Activated T-cell treated with anti-CD3 and anti-CD28 coated beads, Interleukin-2, amount 50 U/mL, for 72 hours (primary cell): ENCODE measurements at places on chromosomes 7 and 10.

GRCh38 chr10:112999102-112999501 lies 49.1 kb downstream of the TCF7L2 start:
- DNase-seq: no peak

DNA sequence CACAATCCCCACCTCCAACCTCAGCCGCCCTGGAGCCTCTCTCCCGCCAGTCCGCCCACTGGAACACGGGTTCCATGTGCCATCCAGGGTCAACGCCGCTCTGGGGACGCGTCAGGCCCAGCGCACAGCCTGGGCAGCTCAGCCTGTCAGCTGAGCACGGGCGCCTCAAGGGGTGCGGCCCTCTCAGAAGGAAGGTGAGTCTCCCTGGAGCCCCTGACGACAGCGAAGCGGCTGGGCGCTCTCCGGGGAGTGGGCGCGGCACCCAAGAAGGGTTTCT lies 1.2 kb upstream of the SLC18A3 start:
- no peak for DNase-seq

DNA sequence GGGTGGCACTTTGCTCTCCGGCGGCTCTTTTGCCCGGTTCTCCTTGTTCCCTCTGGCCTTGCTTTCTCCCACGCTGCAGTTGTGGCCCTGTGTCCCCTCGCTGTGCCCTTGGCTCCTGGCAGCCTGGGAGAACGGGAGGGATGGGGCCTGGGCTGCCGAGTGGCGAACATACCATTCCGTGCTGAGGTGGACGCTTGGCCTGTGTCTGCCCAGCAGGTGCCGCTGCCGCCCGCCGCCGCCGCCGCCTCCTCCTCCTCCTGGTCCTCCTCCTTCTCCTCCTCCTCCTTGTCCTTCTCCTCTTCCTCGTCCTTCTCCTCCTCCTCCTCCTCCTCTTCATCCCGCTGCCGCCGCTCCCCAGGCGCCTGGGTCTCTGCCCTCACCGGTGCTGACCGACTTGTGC lies 36.0 kb downstream of the AGAP3 start:
- no peak for DNase-seq

DNA sequence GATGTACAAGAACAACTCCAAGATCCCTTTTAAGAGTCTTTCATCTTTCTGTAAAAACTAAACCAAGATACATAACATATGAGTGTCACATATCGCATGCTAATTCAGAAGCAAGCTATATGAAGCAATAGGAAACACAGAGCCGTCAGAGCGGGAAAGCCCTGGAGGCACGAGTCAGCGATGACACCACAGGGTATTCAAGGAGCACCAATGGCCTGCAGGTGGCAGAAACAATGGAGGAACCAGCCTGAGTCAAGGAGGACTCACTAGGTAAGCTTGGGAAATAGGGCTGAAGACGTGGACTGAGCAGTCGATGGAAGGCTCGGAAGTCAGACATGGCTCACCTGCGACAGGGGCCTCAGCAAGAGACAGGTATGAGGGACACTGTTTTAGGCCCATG lies 214.4 kb downstream of the FAM107B start:
- DNase-seq: peak; percentile 77

DNA sequence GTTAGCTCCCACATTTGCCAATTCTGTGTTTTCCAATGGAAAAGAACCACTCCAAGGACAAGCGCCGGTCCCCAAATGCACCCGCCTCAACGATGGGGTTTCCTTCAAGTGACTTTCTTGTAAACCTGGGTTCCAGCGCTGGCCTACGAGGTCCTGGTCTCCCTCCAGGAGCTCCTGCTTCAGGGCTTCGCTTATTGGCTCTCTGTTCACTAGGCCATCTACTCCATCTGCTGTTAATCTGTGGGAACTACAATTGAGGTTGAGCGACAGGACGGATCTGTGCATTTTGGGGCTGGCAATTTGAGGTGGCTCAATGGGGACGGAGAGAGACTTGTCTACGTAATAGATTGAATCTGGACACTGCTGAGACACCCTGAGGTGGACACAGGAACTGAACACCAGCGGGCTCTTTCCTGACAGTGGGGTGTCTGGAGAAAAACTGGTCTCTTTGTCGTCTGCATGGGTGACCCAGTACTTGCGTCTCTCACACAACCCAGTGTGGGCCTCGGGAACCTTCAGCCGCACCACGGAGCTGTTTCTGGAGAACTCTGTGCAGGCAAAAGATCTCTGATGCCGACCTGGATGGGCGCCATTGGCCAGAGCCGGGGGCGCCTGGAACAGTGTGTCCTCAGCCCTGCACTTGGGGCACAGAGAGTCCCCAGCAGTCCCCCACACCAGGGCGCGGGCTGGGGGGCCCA lies 115.9 kb upstream of the ADAM12 start:
- no peak for DNase-seq

- no peak for DNase-seq
Observed at GRCh38 chr7:108525327-108525984, 479 bp downstream of the PNPLA8 start.

DNA sequence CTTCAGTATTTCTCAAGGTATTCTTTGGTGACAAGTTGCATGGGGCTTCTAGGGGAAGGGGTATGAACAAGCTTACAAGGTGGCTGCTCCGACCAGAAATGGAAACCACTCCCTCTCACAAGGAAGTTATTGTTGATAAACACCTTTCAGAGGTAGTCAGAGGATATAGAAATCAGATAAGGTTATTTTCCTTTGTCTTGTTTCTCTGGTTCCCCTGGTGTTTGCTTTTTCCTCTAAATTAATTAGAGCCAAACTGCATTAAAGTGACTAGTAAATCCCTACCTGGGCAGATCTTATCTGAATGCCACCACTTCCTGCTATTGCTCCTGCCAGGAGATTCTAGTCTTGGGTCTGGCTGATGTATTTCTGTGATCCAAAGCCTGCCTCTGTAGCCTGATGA lies 725.4 kb downstream of the INHBA start:
- no peak for DNase-seq

DNA sequence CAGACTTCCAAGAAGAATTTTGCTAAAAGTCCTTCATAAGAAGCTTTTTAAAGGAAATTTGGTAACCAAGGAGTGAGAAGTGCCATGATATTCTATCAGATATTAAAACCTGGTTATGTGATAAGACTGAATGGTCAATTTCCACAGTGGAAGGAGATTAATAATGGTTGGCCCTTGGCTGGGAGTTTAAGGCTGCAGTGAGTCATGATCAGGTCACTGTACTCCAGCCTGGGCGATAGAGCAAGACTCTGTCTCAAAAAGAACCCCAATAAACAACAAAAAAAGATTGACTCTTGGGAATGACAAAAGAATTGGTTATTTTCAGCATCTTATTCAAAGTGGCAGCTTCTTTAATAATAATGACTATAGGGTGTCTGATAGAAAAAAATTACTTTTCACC lies 37.2 kb downstream of the EXOC4 start:
- no peak for DNase-seq

- no peak for DNase-seq
Observed at GRCh38 chr7:74019149-74019548, 8.8 kb upstream of the ELN start.

DNA sequence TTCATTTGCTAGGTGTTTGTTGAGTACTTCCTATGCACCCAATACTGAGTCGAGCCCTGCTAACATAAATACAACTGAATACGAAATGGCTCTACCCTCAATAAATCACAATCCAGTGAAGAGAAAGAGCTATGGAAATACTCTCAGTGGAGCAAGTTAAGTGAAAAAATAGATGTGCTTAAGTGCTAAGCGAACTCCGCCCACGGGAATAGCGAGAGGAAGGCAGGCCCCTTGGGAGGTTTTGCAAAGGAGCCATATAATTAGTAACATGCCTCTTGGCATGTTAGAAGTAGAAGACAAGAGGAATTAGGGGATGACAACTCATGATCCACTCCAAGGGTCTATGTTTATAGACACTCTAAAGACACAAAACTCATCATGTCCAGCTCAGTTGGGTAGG lies 42.8 kb upstream of the TSPAN33 start:
- no peak for DNase-seq

DNA sequence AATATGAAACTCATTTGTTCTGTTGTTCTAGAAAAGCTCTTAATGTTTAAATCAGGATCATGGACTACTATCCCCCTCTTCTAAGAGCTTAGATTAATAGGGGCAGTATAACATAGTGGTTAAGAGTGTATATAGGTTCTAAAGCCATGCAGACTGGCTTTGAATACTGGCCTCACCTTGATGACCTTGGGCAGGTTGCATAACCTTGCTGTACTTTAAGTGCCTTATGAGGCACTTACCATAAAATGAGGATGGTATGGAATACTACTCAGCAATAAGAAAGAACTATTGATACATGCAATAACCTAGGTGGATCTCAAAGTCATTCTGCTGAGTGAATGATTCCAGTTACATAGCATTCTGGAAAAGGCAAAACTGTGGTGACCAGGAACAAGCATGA lies 53.6 kb downstream of the GBF1 start:
- DNase-seq: no peak

DNA sequence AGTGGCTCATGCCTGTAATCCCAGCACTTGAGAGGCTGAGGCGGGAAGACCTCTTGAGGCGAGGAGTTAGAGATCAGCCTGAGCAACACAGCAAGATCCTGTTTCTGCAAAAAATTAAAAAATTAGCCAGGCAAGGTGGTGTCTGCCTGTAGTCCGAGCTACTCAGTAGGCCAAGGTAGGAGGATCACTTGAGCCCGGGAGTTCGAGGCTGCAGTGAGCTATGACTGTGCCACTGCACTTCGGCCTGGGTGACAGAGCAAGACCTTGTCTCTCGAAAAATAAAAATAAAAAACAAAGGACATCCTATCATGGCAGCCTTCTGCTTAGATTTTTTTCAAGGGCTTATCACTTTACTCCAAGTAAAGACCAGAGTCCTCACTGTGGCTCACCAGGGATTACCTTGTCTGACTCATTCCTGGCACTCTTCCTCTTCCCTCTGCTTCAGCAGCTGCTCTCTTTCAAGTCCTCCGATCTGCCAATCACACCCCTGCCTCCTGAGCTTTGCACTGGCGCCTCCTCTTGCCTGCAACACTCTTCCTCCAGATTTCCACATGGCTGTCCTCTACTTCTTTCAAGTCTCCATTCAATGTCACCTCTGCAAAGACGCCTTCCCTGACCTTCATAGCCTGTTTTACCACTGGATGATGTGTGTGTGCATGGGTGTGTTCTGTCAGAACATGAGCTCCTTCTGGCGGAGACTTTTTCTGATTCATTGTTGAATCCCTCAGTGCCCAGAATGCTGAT lies 7.7 kb downstream of the PRTFDC1 start:
- no peak for DNase-seq

DNA sequence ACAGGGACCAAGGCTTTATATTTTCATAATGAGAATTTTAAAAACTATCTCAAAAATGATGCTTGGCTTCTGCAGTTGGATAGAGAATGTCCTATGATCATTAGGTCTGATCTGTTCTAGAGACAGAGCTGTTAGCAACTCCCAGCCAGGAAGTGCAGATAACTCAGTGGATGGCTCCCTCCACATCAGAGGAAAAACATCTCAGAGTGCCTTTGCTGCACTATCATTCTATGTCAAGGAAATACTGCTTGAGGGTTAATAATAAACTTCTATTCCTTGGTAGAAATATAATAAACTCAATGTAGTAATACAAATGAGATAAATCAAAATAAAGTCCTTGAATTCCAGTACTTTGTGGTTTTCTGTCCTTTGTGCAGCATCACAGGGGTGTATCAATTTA lies 78.0 kb upstream of the BET1 start:
- no peak for DNase-seq

DNA sequence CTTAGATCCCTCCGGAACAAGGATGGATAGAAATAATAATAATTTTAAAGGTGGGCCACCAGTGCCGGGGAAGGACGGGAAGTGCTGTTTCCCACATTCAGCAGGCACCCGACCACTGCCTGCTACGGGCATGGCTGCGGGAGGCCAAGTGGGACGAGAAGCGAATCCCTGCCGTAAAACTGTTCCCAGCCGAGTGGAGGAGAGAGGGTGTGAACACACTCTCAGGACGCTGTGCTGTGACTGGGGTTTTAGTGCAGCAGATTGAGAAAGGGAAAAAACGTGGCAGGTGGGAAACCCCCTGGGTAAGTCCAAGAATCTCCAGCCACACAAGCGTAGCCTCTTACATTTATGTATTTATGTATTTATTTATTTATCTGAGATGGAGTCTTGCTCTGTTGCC lies 158.8 kb downstream of the DNAJB6 start:
- peak; percentile 54 for DNase-seq

DNA sequence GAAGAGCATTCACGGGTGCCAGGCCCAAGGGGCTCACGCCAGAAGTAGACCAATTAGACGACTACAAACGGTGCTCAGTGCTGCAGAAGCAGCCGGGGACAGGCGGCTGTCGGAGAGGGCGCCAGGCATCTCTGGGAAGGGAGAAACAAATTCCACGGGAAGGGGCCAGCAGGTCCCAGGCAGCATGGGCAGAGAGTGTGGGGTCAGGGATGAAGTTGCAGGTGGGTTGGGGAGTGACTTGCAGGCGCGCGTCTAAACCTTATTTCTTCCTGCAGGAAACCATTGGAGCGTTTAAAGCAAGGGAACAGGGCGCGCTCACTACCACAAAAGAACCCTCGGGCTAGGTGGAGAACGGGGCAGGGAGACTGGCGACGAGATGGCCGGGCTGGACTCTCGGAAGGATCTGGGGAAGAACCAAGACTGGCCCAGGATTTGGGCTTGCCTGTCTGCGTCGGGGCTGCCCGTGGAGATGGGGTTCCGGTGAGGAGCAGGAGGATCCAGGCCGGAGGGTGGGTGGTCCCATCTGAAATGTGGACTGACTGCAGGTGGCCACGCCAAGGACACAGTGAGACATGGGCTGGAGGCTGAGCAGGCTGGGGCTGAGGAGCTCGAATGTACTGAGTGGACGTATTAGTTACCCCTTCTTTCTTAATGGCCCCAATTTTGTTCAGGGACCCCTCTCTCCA lies 116.3 kb upstream of the DIP2C start:
- no peak for DNase-seq

- DNase-seq: no peak
Observed at GRCh38 chr10:96478355-96478754, 35.4 kb downstream of the TLL2 start.

GRCh38 chr7:39589323-39590111 lies 23.3 kb downstream of the YAE1 start:
- peak; percentile 77 for DNase-seq

GRCh38 chr10:116472891-116473290 lies 45.2 kb downstream of the PNLIPRP3 start:
- DNase-seq: no peak

GRCh38 chr7:1897076-1897860 lies 227.2 kb downstream of the ELFN1 start:
- no peak for DNase-seq

DNA sequence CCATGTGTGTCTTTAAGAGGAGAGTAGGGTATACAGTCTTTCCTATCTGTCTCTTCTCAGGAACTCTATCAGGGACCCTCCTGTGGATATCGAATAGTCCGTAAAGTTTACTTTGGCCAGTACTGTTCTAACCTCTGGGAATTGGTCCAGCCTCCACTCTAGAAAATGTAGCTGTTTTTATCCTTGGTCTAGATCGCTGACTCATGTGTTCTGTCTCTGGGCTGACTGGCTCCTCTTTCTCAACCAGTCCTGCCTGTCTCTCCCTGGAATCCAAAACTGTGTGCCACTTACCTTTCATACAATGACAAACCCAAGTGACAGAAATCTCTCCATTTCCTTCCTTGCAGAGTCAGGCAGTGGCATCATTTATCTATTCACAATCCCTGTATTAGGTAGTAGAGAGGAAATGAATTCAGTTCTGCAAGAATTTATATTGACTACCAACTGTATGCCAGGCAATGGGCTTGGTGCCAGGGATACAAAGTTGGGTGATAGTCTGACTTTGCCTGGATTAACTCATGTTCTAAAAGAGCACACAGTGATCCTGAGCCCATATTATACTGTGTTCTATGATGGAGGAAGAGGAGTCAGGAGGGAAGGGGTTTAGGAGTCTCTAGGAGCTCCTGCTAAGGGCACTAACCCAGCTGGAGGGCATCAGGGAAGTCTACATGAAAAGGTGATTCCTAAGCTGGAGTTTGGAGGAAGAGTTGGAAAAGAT lies 232.7 kb downstream of the LRMDA start:
- no peak for DNase-seq
